SJSA1 (cell line): ENCODE measurements at places on chromosomes 2 and 18. TPM values are rescaled to one million over a fixed set of nuclear protein-coding genes. Genes with fewer than 3 reads are reported as not detected.

GRCh38 chr18:36564841-36565240 is 264.0 kb downstream of the TPGS2 start:
- DNase-seq, result no peak

DNA sequence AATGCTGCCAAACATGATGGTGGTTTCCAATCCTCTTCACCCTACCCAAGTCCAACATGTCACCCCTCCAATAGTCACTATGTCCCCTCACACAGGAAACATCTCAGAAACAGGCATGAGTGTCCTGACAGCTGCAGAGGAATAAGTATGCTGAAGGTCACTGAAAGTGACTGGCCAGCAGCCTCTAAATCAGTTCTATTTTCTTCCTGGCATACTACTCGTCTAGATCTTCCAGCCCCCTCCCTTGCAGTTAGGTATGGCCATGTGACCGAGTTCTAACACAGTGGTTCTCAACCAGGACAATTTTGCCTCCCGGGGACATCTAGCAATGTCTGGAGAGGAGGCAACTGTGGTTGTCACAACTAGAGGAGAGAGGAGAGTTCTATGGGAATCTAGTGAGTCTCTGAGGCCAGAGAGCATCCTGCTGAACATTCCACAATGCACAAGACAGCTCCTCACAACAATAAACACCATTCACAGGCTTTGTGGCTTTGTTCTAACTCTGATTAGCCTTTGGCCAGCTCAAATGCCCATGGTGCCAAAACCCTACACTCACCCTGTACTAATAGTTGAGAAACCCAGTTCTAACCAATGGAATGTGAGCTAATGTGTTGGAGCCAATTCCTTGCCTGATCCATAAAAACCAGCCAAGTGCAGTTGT is 12.6 kb upstream of the ID2 start:
- DNase-seq, result no peak

GRCh38 chr2:236752096-236752495 is 182.5 kb downstream of the ACKR3 start:
- DNase-seq, result no peak

DNA sequence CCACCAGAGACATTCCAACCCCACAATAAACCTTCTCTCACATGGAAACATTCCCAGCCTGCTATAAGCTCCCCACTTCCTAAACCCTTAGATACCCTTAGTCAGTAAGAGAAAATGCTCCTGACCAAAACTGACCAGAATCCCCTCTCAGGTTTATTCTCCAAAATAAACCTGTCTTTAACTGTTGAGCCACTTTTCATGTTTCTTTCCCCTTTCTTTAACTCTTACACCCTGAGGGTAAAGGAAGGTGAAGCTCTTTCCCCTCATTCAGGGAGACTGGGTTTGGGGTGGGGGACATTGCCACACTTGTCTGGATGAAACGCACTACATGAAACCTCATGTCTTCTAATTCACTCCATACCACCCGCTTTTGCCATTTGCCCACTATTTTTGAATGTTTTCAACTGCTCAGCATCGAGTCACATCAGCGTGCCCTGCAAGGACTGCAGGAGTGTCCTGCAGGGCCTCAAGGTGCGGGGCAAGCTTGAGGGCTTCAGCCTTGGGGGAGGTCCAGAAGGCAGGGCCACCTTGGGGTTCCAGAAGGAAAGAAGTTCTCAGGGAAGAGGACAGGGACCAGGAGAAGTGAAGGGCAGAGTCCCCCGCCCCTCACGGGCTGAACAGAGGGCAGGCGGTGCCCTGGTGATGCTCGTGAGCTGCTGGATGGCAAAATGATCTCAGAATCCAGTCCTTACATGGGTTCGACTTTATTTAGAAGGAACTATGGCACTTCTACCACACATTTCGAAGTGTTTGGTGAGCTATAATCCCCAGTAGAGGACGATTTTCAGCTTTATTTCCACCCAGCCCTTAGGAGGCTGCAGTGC is 4.2 kb upstream of the SP140L start:
- no peak for DNase-seq

- DNase-seq, result no peak
These were observed 14.7 kb downstream of the ARHGAP25 start for GRCh38 chr2:68749345-68749744.

DNA sequence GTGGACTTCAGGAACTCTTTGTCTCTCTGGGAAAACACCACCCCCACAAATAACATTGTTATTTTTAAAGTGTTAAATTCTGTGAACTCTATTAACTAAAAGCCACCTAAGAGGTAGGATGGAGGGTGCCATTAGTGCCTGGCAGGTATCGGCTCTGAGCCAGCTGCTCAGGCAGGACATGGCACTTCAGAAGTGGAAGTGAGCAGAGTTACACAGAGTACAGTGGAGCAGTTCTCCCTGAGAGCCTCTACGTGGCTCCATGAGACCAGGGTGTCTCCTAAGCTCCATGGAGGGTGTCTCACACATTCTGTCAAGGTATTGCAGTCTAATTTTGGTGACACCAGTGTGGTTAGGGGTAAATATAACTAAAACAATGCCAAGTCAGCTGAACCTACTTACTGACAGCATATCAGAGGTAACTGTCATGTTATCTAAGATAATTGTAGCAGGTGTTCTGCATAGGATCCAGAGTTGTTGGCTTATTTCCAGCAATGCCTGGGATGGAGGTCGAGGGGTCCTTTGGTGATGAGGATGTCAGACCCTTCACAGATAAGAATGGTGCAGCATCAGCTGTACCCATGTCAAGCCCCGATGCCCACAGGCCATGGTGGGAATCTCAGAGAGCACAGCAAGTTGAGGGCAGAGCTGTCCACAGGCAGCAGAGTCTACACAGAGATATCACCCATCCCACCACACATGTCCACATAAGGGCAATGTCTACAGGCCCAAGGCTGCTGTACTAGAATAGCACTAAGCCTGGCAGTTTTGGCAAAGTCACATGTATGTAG is 8.6 kb upstream of the MALL start:
- no peak for DNase-seq

The MPP4 gene
- total RNA-seq, result 3.3 and 5.3 TPM in 2 replicates

The MROH2A gene
- total RNA-seq, result not detected in 2 replicates
